ENCODE measurements at places on chromosomes 16 and 17.

GRCh38 chr17:73710095-73710592, 65.9 kb upstream of the SDK2 start:
- peak; percentile 81 for DNase-seq

- peak; percentile 32 for DNase-seq
Measured at GRCh38 chr16:14628806-14629611, 1.1 kb downstream of the PARN start.

DNA sequence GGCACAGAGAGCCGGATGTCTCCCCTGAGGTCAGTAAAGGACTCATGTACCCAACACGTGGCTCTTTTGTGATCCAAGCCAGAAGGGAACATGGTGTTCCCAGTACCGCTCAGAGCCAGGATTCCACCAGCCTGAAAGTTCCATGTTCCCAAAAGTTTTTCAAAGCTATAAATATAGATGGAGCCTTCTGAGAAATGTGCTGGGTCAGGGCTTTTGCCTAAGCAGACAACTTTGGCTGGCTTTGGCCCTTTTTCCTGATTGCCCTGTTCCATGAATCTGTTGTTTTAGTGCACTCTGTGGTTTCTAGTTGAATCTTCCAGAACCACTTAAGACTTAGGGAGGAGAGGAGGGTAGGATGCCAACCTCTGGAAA, 128.5 kb upstream of the HS3ST2 start:
- DNase-seq: no peak

GRCh38 chr17:6610011-6610410, 30.5 kb downstream of the KIAA0753 start:
- no peak for DNase-seq

DNA sequence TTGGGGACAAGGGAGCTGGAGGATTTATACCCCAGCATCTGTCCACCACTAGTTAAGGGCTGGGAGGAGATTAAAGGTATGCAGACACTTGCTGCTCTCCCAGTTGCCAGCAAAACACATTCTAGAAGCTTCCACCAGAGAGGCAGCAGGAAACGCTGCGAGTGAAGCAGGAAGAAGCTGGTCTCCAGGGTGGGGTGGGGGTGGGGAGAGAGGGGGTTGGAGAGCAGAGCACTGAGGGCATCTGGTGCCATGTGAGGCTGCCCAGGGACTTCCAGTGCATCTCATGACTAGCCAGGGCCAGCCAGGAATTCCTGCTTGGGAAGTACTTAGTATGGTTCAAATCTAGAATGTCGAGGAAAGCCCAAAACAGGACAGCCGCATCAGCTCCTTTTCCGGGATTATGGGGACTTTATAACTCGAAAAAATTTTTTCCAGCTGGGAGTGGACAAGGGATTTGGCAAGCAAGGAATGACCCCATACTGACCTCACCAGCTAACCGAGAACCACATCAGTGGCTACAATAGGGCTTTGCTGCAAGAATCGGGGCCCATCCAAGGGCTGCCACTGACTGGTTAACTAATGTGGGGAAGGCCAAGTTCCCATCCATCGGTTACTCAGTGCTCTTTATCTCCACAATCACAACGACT, 26.2 kb upstream of the AXIN2 start:
- no peak for DNase-seq

- no peak for DNase-seq
Measured at GRCh38 chr17:4215882-4216570, 47.8 kb downstream of the ANKFY1 start.

GRCh38 chr17:54789101-54789880, 111.4 kb upstream of the TOM1L1 start:
- DNase-seq: no peak

DNA sequence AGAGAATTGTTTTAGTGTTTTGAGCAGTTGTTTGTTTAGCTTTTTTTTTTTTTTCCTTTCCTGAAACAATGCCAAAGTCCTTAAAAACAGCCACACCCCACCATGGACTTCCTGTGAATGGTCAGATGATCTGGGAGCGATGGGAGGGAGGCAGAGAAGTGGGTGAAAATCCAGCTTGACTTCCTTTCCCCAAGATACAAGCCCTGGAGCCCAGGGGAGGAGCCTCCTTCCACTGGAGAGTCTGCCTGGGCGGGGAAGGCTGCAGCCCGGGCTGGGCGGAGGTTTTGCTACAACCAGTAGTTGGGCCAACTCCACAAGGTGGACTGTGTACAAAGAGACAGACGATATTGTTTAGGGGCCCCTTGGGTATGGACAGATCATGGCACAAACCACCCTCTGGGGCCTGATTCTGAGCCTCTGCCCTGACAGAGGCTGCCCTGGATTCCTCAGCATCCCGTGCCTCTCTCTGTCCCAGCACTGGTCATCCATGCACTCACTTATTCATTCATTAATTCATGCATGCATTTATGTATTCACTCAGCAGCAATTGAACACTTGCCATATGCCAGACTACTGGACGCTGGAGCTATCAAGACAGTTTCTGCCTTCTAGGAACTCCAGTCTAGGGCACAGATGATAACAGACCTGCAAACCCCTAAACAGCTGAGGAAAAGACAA, 29.8 kb downstream of the WSB1 start:
- peak; percentile 19 for DNase-seq

GRCh38 chr16:85716022-85716679, 27.4 kb upstream of the GINS2 start:
- no peak for DNase-seq

DNA sequence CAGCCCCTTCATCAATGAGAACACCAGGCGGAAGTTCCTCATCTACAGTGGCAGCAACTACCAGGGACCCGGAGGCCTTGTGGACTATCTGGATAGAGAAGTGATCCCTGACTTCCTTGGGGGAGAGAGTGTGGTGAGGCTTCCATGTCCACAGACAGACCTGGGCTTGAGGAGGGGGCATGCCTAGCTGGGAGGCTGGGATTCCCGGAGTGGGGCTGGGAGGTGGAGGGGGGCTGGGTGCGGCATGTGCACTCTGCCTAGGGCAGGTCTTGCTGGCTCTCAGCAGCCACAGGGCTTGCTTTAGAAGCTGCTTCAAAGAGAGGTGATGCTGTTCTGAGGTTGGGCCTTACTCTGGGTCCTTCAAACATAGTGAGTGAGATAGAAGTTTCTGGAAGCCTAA, 27.8 kb downstream of the NAGPA start:
- no peak for DNase-seq

DNA sequence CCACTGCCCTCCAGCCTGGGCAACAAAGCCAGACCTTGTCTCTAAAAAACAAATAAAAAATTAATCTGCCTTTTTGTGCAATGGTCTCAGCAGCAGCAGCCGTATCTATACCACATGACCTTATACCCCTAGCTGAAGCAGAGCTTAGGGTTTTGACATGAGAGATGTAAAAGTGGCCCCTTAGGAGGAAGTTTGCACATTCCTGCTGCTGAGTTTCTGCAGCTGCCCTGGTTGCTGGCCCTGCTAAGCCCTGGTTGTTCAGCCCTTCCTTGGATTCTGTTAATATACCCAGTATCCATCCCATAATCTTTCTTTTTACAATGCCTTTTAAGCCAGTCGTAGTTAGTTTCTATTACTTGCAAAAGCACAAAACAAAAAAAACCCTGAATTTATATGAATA, 33.0 kb upstream of the PRKCB start:
- DNase-seq: no peak

GRCh38 chr17:1029922-1030644, 33.2 kb downstream of the TIMM22 start:
- no peak for DNase-seq
